ENCODE measurements at places on chromosomes 12 and 14. TPM values are rescaled to one million over a fixed set of nuclear protein-coding genes. Genes with fewer than 3 reads are reported as not detected.
A peak's percentile ranks its signal among the peaks of the same experiment; 100 is the strongest.

- peak overlapping the region; percentile 61 for H3K4me3 ChIP-seq
- no peaks in the 10 kb centered on the region for H3K36me3 ChIP-seq
- peaks cover 34% of the 10 kb centered on the region for H3K4me1 ChIP-seq
- peak overlapping the region; percentile 68 for H3K27ac ChIP-seq
- H3K27me3 ChIP-seq: peaks cover 77% of the 10 kb centered on the region
- no peak for DNase-seq
Observed at GRCh38 chr12:27969624-27970400, 2.7 kb downstream of the PTHLH start.

- no peak overlapping the region for H3K27ac ChIP-seq
- no peaks in the 10 kb centered on the region for H3K27me3 ChIP-seq
- H3K4me1 ChIP-seq: peaks cover 5% of the 10 kb centered on the region
- no peak for DNase-seq
Observed at GRCh38 chr12:127556231-127556886, 710.6 kb upstream of the TMEM132C start.

DNA sequence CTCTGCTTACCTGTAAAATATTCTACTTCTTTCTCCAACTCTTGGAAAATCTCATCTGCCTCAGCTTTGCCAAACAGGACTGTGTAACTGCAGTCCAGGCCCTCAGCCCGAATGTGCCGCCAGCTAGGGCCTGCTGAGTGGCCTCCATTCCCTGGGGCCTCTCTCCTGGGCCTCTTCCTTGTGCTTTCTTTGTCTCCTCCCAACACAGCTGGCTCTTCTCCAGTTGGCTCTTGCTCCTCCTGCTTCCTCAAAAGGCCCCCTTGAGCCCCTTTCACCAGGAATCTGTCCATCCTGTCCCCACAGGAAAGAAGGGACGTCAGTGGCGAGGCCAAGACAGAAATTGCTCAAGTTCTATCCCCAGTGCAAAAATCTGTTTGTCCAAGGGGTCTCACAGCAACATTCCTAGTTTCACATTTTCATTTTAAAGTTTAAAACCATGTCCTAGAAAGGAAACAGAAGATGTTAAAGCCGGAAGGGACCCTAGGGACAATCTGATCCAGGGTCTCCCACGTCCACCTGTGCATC is 713 bp downstream of the ALKBH2 start:
- peaks cover 10% of the 10 kb centered on the region for H3K36me3 ChIP-seq
- no peak for DNase-seq
- H3K4me1 ChIP-seq: peaks cover 38% of the 10 kb centered on the region
- peak overlapping the region; percentile 72 for H3K4me3 ChIP-seq
- peak overlapping the region; percentile 83 for H3K27ac ChIP-seq

DNA sequence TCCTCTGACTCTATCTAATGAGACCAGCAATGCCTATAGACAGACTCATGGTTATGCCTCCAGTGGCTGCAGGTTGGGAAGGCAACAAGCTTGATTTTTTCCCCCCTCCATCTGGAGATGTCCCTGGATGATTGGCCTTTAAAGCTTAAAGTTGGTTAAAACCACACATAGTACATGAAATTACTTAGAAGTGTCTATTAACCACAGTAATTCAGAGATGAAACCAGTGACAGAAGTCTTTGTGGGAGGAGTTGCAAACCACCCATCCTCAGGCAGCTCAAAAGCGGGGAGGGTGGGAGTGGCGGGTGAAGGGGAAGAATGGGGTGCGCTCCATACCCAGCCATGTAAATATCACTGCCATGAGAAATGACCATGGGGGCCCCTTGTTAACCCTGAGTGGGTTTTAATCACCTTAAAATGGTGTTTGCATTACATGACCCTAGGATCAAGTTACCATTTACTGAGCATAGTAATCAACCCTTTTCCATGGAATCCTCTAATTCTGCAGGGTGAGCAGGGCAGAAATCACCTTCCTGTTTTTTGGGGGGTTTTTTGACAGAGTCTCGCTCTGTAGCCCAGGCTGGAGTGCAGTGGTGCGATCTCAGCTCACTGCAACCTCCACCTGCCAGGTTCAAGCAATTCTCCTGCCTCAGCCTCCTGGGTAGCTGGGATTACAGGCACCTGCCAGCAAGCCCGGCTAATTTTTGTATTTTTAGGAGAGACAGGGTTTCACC is 133.5 kb downstream of the FOXN3 start:
- H3K27ac ChIP-seq: no peak overlapping the region
- H3K36me3 ChIP-seq: no peaks in the 10 kb centered on the region
- H3K4me1 ChIP-seq: no peaks in the 10 kb centered on the region
- no peak overlapping the region for H3K4me3 ChIP-seq

DNA sequence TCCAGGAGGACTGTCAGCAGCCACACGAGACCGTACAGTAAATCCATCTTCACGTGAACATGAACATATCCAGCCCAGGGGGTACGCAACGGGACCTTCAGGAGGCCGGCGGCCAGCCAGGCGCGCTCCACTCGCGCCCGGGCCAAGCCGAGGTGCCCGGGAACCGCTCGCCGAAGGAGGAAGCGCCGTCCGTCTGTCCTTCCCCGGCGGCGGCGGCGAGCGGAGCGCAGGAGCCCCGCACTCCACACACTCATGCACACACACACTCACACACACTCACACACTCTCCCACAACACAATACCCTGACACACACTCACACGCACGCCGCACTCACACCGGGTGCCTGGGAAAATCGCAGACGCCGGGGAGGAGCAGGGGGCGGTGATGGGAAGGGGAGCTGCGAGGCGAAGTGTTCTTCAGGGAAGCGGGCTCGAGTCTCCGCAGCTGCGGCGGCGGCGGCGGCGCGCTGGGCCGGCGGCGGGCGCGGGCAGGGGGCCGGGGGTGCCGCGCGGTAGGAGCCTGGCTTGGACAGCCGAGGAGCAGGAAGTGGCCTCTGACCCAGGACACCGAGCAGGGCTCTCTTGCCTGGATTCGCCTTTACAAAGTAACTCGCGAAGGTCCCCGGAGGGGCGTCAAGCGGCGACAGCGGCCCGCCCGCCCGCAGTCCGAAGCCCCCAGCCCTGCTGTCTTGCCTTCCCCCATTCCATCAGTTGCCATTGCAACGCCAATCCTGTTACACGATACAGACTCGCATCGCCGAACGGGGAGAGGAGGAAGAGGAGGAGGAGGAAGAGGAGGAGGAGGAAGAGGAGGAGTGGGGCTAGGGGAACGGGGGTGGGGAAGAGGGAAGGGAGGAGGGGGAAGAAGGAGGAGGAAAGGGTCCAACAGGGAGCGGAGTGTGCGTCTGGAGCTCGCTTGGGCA is 601 bp downstream of the MDGA2 start:
- no peaks in the 10 kb centered on the region for H3K36me3 ChIP-seq
- H3K4me3 ChIP-seq: peak overlapping the region; percentile 48
- no peaks in the 10 kb centered on the region for H3K27me3 ChIP-seq
- H3K4me1 ChIP-seq: peaks cover 12% of the 10 kb centered on the region
- no peak for DNase-seq

Gene SELPLG
- 10.4 TPM for total RNA-seq

Gene KSR2
- total RNA-seq: under 0.01 TPM

Gene SYNJ2BP
- total RNA-seq: 30.2 TPM

Gene HRK
- not detected for total RNA-seq
